Stimulated activated CD4-positive, alpha-beta T cell treated with anti-CD3 and anti-CD28 coated beads, Interleukin-12 subunit alpha, Interleukin-12 subunit beta, amount 100 ng/mL, for 48 hours (primary cell): ENCODE measurements at places on chromosomes 13 and 19.

GRCh38 chr19:37932985-37933936 lies 26.3 kb downstream of the SIPA1L3 start:
- no peak for DNase-seq

DNA sequence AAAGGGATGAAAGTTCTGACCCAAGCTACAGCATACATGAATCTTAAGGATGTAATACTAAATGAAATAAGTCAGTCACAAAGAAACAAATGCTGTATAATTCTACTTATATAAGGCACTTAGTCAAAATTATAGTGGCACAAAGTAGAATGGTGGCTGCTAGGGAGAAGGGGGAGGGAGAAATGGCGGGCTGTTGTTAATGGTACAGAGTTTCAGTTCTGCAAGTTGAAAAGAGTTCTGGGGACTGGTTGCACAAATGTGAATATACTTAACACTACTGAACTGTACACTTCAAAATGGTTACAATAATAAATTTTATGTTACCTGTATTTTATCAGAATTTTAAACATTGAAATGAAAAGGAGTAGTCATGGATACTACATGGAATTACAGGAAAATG lies 48.9 kb upstream of the CLDN10 start:
- DNase-seq, result no peak

DNA sequence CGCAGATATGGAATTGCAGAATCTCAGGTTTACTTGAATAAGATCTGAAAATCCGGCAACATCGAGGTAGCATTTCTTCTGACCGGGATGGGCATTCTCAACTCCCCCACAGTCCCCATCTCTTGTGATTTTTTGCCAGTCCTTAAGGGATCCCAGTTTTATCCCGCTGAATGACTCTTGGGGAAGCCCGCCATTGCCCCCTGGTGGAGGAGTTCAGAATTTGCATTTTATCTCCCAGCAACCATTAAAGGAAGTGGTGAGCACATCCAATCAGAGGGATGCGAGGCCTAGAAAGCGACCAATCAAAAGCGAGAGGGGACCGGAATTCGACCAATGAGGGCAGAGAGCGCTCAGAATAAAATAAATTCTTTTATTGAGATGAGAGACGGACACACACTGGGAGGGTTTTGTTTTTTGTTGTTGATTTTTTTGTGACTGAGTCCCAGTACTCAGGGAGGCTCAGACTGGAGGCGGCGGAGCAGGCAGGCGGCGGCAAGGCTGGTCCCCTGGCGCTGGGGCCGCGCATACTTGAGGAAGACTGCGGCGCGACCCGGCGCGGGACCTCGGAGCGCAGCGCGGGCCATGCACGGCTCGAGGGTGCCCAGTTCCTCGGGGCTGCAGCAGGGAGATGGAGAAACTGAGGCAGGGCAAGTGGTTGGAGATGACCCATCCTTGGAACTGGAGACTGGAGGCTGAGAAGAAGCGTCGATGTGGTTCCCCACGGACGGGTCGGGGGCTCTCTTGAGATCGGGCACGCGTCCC lies 3.9 kb upstream of the TTC9B start:
- peak; percentile 50 for DNase-seq

GRCh38 chr19:29751932-29752331 lies 36.9 kb upstream of the C19orf12 start:
- no peak for DNase-seq

GRCh38 chr13:70941454-70941853 lies 833.2 kb upstream of the KLHL1 start:
- no peak for DNase-seq

DNA sequence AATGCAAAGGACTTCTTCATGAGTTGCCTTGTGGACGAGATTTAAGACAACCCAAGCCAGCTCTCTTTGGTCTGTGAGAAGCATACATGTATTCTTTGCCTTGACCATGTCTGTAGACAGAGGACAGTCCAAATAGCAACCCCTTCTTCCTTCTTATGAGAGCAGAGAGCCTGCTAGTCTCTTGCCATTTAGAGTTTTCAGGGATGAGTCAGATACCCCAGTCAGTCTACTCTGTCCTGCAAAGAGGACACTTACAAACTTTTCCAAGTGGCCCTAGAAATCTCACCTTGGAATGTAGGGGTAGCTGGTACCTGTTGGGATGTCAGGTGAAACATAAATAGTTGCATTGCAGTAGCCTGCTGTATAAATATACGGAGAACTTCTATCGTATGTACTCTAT lies 36.7 kb downstream of the DNAJC3 start:
- DNase-seq, result no peak

- no peak for DNase-seq
Measured at GRCh38 chr13:68708336-68708908, 1399.2 kb upstream of the ATXN8OS start.

DNA sequence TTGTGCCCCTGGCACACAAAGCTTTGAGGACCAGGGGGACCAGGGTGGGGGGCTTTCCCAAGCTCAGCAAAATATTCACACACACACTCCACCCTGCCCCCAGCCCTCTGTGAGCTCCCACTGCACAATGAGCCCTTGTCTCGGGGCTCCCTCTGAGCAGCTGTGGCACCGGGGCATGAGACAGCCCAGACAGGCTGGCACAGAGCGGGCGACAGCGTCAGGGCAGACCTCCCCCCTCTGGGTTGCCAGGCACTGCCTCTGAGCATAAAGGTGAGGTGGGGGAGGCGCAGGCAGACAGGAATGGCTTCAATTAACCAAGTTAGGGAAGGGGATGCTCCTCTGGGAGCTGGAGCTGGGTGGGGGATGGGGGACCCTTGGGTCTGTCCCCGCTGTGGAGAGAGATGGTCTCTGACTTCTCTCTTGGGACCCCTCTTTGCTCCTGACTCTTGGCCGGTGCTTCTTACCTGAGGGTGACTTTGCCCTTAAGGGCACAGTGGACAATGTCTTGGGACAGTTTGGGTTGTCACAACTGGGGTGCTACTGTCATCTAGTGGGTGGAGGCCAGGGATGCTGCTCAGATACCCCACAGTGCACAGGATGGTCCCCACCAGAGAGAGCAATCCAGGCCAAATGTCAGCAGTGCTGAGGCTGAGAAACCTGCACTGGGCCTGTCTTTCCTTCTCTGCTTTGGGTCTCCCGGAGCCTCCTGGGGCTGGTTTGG lies 30.3 kb downstream of the LYL1 start:
- DNase-seq, result no peak
